SW 1271 (cell line): ENCODE measurements at places on chromosomes 12 and 14.
A peak's percentile ranks its signal among the peaks of the same experiment; 100 is the strongest.

GRCh38 chr14:61321385-61322010 is at the start of gene PRKCH:
Gene PRKCH, plus strand, starts transcription at chr14:61321579. Its CDS starts 523 bp downstream, at chr14:61322102.
- peak; percentile 38 for DNase-seq

- DNase-seq, result no peak
These were observed 48.7 kb downstream of the WASHC4 start for GRCh38 chr12:105156260-105156659.

GRCh38 chr12:50276912-50277671 is 6.2 kb downstream of the LIMA1 start:
- DNase-seq, result no peak

DNA sequence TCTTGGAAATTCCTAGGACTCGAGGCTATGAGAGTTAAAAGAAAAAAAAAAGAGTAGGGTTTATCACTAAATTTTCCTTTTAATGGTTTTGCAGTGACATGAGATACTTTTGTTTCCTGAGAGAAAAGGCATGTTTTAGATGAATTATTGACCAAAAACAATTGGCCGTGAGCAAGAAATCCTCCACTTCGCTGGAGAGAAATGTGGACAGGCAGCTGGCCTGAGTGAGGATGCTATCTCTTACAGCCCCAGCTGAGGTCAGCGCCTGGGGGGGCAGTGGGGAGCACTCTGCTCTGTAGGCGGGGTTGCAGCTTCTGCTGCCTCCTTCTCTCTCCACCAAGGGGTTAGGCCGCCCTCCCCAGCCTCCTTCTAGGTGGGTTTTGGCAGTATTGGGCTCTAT is 54.7 kb downstream of the PRIMA1 start:
- DNase-seq, result no peak
